ENCODE measurements at places on chromosomes 5 and 9.

- peak; percentile 84 for DNase-seq
Measured at GRCh38 chr5:16616536-16617273, at the start of gene RETREG1. Gene RETREG1 (minus strand): TSS chr5:16616997. CDS start chr5:16616971, 26 bp downstream.

DNA sequence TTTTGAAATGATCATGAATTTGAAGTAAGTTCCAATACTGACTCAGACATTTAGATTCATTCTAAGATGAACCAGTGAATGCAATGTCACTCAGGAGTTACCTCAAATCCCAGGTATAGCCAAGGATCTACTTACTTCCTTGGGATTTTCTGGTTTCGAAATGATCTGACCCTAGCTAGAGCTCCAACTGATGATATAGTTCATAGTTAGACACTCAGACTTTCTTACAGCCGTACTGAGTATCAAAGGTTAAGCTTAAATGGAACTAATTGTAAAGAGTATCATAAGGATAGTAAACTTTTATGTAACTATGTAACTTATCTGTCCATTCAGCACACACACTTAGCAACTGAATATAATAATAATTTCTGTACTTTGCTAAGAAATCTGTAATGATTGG is 84.0 kb upstream of the FSD1L start:
- no peak for DNase-seq

DNA sequence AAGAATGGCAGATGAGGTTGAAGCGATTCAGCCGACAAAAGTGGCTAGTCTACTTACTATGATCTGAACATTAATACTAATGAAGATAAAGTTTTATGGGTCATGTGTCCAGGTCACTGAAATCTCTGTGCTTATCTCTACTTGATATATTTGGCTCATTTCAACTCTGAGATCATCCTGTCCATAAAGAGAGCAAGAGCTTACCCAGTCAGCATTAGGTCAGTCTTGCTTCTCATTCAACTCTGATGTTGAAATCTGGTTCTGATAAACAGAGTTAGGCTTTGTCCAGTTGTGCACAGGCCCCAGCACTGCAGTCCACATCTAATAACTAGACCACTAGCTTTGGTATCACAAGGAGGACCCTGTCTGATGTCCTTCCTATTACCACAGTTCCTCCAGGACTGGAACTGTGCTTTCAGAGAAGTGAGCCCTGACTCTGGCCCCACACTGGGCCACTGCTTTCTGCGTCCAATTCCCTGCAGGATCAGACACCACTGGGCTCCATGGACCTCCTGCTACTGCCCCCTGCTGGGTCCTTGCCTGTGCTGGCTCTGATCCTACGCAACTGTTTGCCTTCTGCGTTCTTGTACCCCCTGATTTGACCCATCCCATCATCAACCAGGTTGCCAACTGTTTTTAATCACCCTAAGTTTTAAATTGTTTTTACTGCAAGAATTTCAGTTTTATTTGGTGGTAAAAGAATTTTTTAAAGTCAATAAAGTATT is 23.7 kb upstream of the FAM120A start:
- DNase-seq = no peak

DNA sequence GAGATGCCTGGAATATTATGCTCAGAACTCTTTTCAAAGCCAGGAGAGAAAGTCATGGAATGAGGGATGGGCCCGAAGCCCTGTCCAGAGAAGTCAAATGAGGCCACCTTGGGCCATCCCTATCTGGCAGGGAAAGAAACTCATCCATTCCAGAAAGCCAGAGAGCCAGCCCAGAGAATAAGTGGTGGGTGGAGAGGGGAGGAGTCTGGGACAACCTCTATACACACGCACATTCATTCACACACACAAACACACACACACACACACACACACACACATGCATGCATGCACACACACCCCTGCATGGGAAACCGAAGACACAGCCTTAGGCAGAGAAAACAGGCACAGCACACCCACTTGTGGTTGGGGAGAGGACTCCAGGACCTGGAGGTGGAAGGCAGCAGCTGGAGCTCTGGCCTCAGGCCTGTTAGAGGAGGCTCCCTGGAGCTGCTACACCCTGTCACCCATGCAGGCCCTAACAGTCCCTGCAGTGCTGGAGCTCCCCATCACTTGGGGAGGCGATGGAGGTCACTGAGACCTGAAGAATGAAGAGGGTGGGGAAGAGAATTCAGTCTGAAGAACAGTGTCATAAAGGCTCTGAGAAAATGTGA is 38.0 kb downstream of the TGFBI start:
- no peak for DNase-seq

DNA sequence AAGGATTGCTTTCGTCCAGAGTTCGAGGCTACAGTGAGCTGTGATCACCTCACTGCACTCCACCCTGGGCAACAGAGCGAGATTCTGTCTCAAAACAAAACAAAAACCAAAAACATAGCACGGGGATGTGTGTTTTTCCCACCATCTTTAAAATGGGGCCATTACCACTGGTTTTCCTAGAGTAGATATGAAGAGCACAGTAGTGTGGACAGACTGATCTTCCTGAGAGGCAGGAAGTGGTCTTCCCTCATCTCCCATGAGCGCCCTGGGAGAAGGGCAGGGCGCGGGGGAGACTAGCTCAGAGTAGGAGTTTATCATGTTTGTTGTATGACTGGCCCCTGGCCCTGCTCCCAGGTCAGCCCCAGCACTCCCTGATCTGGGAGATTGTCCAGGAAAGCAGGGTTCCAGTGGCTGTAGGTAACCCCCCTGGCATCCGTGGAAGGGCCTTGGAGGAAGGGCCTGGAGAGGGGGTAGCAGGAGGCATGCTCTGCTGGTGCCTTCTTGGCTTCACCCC is 2.3 kb downstream of the SUSD3 start:
- DNase-seq = no peak

GRCh38 chr9:134679616-134680392 is 38.2 kb downstream of the COL5A1 start:
- no peak for DNase-seq

GRCh38 chr5:72294473-72294872 is 25.6 kb downstream of the MRPS27 start:
- DNase-seq = no peak

DNA sequence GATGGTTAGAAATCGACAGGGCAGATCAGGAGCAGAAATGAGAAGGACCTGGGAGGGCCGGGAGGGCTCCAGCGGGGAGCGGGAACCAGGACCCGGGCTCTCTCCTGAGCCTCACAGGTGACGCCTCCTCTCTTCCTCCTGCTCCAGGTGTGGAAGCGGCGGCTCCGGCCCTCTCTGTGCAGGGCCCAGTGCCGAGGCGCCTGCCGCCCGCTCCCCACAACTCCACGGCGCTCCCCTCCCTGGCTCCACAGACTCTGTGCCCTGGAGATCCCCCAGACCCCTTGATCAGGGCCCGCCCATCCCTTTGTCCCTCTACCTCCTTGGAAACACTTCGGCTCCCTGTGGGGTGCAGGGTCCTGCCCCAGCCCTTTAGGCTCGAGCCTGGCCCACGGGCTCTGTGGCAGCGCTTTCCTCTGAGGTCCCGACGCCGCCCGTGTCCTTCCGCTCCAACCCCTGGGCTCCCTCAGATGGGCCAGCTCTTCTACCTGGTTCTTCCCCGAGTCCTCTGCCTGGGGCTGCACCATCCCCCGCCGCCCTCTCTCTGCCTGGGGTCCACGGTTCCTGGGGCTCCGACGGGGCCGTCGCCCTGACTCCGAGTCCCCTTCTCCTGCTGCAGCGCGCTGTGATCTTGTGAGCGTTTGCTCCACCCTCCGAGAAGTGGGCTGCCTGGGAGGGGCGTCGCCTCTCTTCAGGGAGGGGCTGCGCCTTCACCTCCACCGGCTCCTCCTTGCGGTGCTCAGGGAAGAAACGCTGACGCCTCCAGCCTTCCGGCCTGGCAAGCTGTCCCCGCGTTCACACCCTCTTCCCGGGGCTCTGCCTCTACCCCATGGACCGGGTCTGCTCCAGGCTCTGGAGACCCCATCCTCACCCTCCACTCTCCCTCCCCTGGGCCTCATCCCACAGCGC is 22.4 kb upstream of the SLC6A3 start:
- DNase-seq = no peak

GRCh38 chr5:157384971-157385709 is 74.9 kb upstream of the NIPAL4 start:
- DNase-seq = no peak

- no peak for DNase-seq
Measured at GRCh38 chr5:27548484-27548883, 510.1 kb upstream of the CDH9 start.

GRCh38 chr9:33272061-33272460 is 7.2 kb downstream of the CHMP5 start:
- no peak for DNase-seq

DNA sequence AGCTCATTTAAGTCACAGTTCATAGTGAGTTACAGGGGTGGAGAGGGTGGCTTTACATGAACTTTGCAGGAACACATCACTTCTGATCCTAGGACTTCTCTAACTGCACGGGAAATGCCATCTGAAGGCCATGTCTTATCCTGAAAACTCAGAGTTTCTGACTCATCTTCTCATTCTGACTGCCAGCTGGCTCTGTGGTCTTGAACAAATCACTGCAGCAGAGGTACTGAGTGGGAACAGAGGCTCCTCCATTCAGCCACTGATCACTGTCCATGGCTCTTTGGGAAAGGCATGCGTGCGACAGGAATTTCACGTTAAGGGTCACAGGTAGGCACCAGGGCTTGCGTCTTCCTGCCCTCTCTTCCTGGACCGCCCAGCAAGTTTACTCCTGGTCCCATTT is 114.6 kb upstream of the LRRTM2 start:
- DNase-seq = no peak

DNA sequence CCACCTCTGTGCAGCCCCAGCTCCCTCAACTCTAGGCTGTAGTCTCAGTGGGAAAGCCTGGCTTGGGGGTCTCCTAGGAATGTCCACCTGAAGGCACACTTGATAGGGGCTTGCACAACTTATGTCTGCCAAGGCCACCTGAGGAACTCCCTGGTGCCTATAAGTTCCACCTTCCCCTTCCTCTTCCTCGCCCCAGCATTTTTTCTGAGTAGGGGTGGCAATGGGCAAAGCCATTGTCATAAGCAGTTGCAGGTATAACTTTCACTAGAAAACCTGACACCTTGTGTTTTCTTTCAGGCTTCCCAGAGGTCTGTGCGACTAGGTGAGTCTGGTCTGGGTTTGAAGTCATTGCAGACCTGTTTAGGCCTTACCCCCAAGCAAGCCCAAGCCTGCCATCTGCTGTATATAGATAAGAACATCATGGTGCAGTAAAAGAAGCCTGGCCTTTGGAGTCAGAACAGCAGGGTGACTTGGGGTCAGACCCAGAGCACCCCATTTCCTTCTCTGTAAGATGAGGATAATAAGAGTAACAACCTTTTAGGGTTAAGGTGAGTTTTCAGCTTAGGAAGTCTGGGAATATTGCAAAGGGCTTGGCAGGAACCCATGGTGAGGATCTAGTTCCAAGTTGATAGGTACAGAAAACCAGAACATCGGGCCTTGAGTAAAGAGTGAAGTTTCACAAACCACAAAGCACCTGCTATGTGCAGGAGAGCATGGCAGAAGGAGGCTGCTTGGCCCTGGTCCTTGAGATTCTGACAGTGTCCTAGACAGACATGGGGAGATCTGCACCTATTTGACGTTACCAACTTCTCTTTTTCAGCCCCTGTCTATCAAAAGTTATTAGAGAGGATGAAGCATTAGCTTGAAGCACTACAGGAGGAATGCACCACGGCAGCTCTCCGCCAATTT is 33.8 kb downstream of the TGFBI start:
- no peak for DNase-seq
